AG20443 (cell line): ENCODE measurements at places on chromosomes 7 and 10.

- no peak for DNase-seq
These were observed 226.2 kb downstream of the SKAP2 start for GRCh38 chr7:26638140-26638539.

GRCh38 chr7:50307368-50308032 lies 3.0 kb downstream of the IKZF1 start:
- no peak for DNase-seq

- no peak for DNase-seq
These were observed 213.6 kb downstream of the RPS24 start for GRCh38 chr10:78247266-78247665.

DNA sequence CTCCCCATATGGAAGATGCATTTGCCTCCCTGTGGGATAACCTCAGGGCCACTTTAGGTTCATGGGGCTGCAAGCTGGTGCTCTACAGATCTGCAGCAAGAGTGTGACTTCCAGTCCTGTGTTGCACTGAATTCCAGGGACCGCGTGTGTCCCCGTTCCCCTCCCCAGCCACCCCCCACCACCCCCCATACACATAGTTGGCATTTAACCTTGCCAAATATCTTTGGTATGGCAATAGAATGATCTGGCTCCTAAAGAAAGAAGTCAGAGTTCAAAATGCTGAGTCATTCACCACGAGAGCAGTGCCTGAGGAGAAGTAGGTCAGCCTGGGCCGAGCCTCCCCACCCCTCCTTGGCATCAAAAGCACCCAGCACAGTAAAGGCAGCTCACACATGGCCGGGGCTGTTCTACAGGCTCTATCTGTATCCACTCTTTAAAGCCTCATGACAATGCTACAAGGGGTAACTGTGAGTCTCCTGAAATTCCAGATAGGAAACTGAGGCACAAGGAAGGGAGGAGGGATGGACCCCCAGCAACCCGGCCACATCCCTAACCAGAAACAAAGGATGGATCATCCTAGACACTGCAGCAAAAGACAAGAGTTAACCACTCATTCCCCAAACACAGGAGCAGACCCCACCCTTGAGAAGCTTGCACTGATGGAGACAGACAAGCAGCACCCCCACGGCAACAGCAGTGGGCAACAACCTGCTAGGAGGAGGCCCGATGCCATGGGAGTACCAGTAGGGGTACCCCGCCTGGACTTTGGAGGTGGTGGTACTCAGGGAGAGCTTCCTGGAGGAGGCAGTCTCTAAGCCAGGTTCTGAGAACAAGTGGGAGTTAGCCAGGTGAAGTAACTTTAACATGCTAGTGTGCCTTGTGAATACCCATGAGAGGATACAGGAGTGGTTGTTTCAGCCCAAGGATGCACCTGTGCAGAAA lies 70.3 kb upstream of the NANOS1 start:
- DNase-seq: peak; percentile 91

- DNase-seq: no peak
These were observed 9.3 kb upstream of the HOXA2 start for GRCh38 chr7:27111751-27112277.

- DNase-seq: no peak
These were observed 15.4 kb downstream of the ADCYAP1R1 start for GRCh38 chr7:31067491-31067890.

GRCh38 chr7:84237533-84238173 lies 43.1 kb upstream of the SEMA3A start:
- DNase-seq: peak; percentile 47

DNA sequence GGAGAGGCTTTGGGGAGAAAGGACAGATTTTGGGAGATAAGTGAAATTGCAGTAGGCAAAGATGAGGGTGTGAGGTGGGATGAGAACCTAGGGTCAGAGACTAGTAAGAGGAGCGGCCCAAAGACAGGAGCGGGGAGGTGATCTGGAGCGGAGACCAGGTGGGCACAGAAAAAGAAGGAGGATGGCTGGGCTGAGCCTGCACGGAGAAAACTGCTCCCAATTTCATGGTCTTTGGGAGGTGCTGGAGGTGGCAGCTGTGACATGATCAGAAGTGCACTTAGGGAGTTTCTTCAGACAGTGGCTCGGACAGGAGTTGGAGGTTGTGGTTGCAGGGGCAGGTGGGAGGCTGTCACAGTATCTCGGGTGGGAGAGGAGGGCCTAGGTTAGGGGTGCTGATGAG lies 232.8 kb downstream of the SKAP2 start:
- no peak for DNase-seq

GRCh38 chr7:71705217-71705616 lies 573.3 kb downstream of the GALNT17 start:
- DNase-seq: no peak

DNA sequence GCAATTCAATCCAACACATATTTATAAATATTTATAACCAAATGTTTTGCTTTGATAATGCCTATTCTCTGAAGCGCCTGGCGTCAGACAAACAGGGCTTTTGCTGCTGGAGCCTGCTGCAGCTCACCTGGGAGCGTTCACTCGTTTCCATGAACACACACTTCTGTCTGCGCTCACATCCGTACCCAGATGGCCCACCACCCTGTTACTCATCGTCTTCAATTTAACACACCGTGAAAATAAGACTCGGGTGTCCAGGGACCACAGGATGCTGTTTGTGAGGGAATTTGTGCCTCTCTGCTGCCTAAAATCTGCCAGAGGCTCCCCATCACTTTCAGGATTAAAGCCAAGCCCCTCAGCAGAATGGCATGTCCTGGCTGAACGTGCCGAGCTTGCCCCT lies 74.1 kb downstream of the SLIT1 start:
- DNase-seq: no peak

- DNase-seq: peak; percentile 73
These were observed 25.5 kb downstream of the FGFBP3 start for GRCh38 chr10:91883549-91884444.

DNA sequence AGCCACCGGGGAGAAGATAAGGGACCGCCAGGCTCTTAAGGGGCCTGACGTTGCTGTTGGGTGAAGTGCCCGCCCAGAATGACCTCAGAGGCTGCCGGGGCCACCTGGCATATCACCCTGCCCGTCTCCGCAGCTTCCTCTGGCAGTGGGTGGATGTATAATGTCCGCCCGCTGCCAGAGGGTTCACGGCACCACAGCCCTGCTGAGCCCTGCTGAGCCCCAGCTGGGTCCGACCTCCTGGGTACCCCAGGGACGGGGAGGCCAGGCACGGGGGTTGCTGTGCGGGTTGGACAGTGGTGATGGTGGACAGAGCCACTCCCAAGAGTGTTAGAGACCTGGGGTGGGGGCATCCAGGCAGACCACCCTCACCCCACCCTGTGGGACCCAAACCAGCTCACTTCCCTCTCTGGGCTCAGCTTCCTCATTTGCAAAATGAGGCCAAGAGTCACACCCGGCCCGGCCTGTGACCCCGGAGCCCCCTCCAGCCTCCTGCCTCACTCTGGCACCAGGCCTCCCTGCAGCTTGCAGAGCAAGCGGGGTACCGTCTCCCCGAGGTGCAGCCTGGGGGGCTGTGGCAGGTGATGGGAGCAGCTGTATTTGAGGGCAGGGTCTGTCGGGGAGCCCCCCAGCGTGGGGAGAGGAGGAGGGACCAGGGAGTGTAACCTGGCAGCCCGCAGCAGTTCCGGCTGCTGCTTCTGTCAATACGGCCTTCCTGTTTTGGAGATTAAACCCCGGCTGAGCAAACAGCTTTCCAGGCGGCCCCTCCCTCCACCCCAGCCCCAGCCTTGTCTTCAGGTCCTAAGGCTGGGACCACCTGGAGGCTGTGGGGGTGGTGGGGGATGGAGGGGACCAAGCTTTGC lies 8.4 kb upstream of the LFNG start:
- no peak for DNase-seq

DNA sequence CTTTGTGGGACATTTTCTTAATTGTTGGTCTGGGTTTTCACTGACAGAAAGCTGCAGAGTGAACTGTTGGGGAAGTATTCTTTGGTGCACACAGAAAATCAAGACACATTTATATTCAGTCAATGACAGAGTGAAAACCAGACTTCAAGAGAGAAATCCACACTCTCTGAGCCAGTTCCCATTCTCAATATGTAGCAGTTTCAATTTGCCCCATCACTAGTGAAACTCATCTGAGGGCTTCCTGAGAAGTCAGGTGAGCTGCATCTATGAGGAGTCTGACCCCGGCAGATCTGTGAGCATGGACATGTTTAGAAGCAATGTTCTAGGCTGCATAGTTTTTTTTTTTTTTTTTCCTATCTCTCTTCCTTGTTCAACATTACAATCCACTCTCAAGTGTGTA lies 163.7 kb upstream of the AHR start:
- no peak for DNase-seq

DNA sequence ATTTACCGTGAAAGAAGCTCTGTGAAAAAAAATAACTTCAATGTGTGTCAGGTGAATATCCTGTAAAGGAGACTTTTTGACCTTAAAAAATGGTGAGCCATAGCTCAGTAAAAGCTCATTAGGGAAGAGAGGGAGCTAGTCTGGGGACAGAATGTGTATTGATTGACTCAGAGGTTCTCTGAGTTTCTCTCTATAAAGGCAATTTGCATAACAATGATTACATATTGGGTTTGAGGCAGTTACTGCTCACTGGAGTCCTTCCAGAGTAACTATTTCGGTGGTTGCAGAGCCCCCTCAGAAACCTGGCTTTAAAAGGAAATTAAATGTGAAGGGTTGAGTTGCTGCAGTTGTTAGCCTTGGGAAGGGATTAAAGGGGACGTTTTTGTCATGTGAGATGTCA lies 181.6 kb downstream of the GALNT17 start:
- no peak for DNase-seq

- DNase-seq: peak; percentile 85
These were observed 2.0 kb downstream of the FBXL15 start for GRCh38 chr10:102422545-102423129.

- no peak for DNase-seq
These were observed 95.4 kb downstream of the ZRANB1 start for GRCh38 chr10:125037145-125037877.

GRCh38 chr10:84743483-84743882 lies 415.1 kb downstream of the CCSER2 start:
- no peak for DNase-seq

GRCh38 chr7:43076189-43076605 lies 36.2 kb upstream of the HECW1 start:
- no peak for DNase-seq

GRCh38 chr10:52027055-52027705 lies 286.9 kb upstream of the DKK1 start:
- no peak for DNase-seq

DNA sequence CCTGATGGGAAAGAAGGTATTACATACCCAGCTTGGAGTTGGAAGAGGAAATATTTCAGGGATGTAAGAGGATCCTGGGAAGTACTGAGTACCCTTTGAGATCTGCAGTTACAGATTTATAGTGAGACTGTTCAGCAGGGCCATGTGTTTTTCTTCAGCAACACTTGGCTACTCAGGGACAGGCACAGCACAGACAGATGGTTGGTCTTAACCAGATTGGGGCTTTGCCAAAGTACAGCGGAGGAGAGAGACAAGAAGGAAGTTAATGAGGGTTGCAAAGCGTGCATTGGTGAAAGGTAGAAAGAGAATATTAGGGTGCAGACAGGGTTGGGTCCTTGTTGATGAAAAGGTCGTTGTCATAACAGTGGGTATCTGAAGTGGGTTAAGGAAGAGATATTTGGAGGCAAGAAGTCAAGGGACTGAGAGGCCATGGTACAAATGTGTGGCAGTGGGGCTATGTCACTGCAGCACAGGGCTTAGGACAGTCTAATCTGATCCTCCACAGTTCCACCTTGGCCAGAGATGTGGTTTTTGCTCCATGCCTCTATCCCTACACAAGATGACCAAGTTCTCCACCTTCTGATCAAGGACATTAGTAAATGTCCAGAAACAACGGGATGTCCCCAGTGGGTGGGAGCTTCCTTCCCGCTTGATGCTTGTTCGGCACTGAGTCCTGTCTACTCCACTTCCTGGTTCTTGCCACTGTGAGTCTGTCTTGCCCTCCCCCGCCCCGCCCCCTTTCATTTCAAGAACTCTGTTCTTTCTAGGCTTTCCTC lies 18.9 kb upstream of the DNAJC1 start:
- no peak for DNase-seq

DNA sequence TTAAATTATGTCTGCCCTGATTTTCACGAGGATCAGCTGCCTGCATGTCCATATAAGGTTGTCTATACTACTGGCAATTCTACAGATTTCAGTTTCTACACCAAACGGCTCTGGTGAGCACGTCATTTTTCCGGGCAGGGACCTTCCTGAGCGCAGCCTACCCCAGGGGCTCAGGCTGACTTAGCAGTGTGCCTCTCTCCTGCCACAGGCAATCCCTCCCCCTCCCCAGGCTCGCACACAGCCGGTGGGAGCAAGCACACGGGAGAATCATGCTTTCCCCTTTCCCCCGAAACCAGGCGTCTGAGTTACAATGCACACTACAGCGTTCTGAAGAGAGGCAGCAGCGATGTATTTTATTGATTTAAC lies 1.7 kb downstream of the KLF6 start:
- DNase-seq: peak; percentile 47

DNA sequence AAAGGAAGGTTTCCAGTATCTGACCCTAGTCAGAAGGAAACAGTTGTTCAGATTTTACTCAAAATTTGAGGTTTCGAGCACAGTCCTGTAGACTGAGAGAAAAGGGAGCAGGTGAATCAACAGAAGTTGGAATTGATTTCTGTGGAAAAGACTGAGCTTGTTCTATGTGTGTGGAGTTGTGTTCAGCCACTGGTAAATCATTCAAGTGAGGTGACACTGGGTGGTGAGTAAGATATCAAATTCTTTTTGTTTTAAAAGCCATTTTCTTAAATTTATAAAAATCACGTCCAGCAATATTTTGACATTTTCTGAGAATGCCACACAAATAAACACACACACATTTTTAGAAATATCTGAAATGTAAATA lies 165.1 kb downstream of the HGF start:
- no peak for DNase-seq

DNA sequence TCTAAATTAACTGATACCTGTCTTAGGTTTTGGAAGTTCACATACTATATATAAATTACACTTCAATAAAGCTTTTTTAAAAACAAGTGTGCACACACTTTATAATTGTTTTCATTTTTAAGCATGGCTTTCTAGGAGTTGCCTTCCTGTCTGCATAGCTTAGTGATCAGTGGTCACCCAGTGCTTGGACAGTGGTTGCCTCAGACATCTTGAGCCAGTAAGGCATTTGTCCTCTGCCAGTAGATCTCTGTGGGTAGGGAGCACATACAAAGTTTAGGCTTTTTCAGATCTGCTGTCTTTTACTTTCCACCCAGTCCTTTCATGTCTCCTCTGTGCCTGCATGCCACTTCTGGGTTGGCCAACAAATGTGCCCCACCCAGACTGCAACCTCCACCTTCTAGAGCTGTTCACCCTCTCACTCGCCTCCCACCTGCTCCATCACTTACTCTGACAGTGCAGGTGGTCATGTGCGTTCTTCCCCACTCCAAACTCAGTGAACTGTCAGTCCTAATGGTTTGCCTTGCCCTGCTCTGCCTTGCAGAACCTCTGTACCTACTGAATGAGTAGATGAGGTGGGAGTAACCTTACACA lies 31.7 kb downstream of the TPST1 start:
- peak; percentile 60 for DNase-seq

DNA sequence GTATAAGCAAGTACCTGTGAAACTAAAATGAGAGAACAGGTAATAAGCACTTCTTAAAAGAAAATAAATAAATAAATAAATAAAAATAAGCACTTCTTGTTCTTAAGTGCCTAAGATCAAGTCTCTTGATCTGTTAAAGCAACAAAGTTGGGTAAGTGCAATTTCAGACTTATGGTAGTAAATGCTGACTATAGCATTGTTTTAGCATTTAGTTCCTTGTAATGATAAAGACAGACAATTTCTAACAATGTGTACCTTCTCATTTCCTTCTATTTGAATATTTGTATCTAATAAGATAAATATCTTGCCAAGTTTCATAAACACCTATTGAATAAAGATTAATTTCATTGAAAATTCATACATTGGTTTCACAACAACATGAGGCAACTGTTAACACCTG lies 87.4 kb downstream of the GALNT11 start:
- no peak for DNase-seq

GRCh38 chr10:118472415-118473304 lies 122.8 kb downstream of the PRLHR start:
- no peak for DNase-seq
